ENCODE measurements at places on chromosomes 4 and X.
A peak's percentile ranks its signal among the peaks of the same experiment; 100 is the strongest.

DNA sequence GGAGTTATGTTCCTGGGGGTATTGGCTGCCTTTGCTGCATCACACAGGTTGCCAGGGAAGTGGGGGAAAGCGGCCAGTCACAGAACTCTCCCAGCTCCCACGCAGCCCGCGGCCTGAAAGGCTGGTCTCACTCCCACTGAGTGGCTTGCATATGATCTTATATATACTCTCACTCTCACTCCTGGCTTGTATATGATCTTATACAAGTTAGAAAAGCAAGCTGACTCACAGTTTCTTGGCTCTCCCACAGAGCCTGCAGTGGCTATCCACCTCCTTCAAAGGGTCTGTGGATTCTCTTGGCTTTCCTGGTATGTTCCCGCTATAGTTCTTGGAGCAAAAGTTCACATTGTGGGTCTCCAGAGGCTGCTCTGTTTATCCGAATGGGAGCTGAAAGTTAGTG, 833.5 kb upstream of the GALNTL6 start:
- DNase-seq = no peak

- no peak for DNase-seq
These were observed at the start of gene RASSF6 for GRCh38 chr4:73620115-73620792. Gene RASSF6 (minus strand): TSS chr4:73620436. CDS start chr4:73611795, 8,641 bp downstream.

GRCh38 chr4:76897536-76898384, at the start of gene SOWAHB:
Gene SOWAHB (minus strand): TSS chr4:76898144. CDS start chr4:76897849, 295 bp downstream.
- peak; percentile 57 for DNase-seq

GRCh38 chr4:47017081-47017480, 14.3 kb upstream of the GABRB1 start:
- no peak for DNase-seq

All from adrenal gland (tissue), 19 donors.